Fibroblast of lung (primary cell): ENCODE measurements at places on chromosomes 16 and 17.

DNA sequence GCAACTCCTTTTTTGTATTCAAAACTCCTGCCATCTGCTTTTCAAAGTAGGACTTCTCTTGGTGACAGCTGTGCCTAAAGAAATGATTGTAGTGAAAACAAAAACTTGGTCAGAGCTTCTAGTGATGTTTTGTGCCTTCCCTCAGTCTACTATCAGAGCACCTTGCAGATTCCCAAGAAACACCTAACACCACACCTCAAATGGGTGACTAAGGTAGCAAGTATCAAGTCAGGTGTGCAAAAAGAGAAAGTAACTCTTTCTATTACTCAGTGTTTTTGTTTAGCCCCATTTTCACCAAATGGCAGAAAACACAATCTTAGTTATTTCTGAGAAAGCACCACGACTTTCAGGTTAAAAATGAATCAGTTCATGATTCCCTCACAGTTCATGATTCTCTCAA lies 2.0 kb upstream of the PMFBP1 start:
- DNase-seq, result no peak
- H3K36me3 ChIP-seq, result no peaks in the 10 kb centered on the region
- no peak overlapping the region for H3K4me3 ChIP-seq
- H3K27ac ChIP-seq, result no peak overlapping the region
- H3K27me3 ChIP-seq, result no peaks in the 10 kb centered on the region
- H3K4me1 ChIP-seq, result no peaks in the 10 kb centered on the region

DNA sequence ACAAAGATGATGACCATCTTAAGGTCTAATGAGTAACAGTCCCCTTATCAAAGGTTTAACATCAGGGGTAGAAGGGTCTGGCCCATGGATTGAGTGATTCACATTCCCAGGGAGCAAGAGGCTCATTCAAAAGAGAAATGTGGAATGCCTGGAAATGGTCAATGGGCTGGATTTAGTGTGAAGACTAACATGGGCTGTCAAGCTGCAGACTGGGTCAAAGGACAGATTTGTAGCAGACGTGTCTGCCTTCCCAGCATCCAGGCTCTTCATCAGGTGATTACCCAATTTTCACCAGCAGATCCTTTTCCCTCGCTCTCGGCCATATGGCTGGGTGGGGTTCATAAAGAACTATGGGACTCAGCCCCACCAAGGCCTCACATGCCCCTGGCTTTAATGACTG lies 26.8 kb downstream of the DCUN1D3 start:
- H3K27ac ChIP-seq, result peak overlapping the region; percentile 53
- no peaks in the 10 kb centered on the region for H3K27me3 ChIP-seq
- H3K4me1 ChIP-seq, result peaks cover 13% of the 10 kb centered on the region

DNA sequence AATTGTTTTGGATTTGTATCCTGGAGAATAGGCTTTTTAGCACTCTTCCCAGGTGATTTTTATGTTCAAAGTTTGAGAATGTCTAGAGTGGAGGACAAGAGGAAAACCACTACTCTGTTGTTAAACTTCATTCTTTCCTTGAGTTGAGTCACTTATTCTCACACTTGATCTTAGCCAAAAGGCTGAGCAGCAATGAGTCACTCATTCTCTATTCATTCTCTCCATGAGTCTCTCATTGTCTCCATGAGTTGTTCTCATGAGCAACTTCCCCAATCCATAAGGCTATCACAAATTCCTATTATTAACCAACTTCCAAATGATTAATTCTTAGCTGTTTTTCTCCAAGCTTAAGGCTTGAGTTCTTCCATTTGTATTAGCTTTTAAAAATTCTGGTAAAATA lies 1393.3 kb downstream of the CDH8 start:
- H3K36me3 ChIP-seq, result no peaks in the 10 kb centered on the region
- H3K4me1 ChIP-seq, result no peaks in the 10 kb centered on the region
- no peak overlapping the region for H3K4me3 ChIP-seq
- H3K27me3 ChIP-seq, result no peaks in the 10 kb centered on the region

DNA sequence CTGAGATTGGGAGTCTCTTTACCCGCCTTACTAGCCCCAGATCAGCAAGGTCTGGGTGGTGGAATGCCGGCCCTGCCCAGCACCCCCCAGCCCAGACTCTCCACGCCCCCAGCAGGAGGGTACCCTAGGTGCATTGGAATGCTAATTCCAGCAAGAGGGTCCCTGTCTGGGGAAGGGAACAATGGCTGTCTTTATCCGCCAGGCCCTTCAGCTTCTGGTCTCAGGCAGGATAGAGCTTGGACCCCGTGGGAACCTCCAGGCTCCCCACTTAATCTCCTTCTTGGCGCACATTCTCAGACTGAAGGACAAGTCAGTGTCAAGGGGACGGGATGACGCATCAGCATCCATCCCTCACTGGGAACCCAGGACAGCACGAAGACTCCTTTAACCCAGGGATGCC lies 85.1 kb downstream of the LITAF start:
- H3K4me3 ChIP-seq, result no peak overlapping the region
- H3K36me3 ChIP-seq, result no peaks in the 10 kb centered on the region
- peaks cover 8% of the 10 kb centered on the region for H3K4me1 ChIP-seq
- no peak overlapping the region for H3K27ac ChIP-seq

DNA sequence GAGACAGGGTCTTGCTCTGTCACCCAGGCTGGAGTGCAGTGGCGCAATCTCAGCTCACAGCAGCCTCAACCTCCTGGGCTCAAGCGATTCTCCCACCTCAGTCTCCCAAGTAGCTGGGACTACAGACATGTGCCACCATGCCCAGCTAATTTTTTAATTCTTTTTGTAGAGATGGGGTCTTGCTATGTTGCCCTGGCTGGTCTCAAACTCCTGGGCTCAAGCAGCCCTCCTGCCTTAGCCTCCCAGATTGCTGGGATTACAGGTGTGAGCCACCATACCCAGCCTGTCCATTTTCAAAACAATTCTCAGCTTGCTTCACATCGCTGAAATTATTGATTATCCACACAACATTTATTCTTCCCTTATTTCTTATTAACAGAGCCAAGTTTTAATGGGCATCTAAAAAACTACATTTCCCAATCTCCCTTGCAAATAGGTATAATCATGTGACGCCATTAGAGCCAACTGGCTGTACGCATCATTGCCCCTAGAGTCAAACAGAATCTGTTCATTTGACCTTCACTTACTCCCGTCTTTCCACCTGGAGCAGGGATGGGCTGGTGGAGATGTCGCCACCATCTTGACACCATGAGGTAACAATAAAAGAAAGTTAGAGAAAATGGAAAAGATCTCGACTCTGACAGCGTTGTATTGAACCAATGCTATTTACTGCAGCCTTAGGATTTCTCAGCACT lies 148.0 kb upstream of the FOXF1 start:
- no peaks in the 10 kb centered on the region for H3K27me3 ChIP-seq
- no peaks in the 10 kb centered on the region for H3K36me3 ChIP-seq
- no peak overlapping the region for H3K4me3 ChIP-seq
- peaks cover 24% of the 10 kb centered on the region for H3K4me1 ChIP-seq
- no peak for DNase-seq

GRCh38 chr17:40190197-40191021 lies 13.1 kb downstream of the RAPGEFL1 start:
- H3K27ac ChIP-seq, result no peak overlapping the region
- no peak for DNase-seq
- H3K27me3 ChIP-seq, result no peaks in the 10 kb centered on the region
- peaks cover 6% of the 10 kb centered on the region for H3K4me1 ChIP-seq
- peaks cover 4% of the 10 kb centered on the region for H3K36me3 ChIP-seq
- peak overlapping the region; percentile 57 for H3K4me3 ChIP-seq

DNA sequence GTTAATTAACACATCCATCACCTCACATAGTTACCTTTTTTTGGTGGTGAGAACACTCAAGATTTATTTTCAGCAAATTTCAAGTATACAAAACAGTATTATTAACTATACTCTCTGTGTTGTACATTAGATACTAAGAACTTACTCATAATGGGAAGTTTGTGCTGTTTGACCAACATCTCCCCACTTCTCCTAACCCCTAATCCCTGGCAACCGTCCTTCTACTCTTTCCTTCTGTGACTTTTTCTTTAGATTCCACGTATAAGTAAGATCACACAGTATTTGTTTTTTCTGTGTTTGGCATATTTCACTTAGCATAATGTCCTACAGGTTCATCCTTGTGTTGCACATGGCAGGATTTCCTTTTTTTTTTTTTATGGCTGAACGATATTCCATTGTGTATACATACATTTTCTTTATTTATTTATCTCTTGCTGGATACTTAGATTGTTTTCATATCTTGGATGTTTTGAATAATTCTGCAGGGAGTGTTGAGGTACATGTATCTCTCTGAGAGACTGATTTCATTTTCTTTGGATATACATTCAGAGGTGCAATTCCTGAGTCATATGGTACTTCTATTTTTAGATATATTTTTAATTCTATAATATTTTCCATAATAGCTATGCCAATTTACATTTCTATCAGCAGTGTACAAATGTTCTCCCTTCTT lies 19.0 kb downstream of the PPM1D start:
- H3K4me1 ChIP-seq, result no peaks in the 10 kb centered on the region
- no peaks in the 10 kb centered on the region for H3K27me3 ChIP-seq
- H3K27ac ChIP-seq, result no peak overlapping the region
- peaks cover 2% of the 10 kb centered on the region for H3K36me3 ChIP-seq
- DNase-seq, result no peak
